Stimulated activated CD4-positive, alpha-beta T cell treated with anti-CD3 and anti-CD28 coated beads, Interleukin-12 subunit alpha, Interleukin-12 subunit beta, amount 100 ng/mL, for 24 hours (primary cell): ENCODE measurements at places on chromosomes 2 and 18.

DNA sequence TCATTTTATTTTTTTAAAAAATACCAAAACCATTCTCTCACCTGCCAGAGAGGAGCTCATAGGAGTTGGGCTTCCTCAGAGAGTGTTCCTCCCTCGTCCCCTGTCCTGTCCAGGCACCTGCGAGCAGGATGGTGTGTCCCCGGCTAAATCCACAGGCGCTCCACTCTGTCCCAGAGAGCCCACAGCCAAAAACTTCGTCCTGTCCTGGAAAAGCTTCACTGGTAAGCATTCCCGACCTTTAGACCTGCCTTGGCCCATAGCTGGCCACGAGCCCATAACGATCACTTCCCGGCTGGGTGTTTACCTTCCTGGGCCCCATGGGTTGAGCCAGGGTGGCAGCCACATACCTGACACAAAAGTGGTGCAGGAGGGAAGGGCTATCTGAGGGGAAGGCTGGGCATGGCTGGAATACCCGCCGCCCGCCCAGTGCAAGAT, at the start of gene NGEF:
NGEF (minus strand) TSS at position 230 of the 435 bp plus-strand sequence. CDS start 38,366 bp downstream, outside the sequence.
- DNase-seq, result no peak

DNA sequence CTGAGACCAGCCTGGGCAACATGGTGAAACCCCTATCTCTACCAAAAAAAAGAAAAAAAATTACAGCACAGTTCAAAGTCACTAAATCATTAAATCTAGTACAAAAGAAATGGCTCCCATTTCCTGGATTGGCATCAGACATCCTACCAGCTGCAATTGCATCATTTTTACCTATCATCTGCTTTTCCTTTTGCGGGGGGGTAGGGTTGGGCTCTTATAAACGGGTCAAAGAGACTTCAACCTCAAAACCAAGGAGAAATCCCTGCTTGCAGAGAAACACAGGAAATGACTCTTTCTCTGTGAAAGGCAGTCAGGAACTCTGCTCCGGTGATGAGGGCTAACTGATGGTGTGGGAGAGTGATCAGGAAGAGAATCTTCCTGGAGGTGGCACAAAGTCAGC, 45.3 kb upstream of the RFX8 start:
- no peak for DNase-seq

DNA sequence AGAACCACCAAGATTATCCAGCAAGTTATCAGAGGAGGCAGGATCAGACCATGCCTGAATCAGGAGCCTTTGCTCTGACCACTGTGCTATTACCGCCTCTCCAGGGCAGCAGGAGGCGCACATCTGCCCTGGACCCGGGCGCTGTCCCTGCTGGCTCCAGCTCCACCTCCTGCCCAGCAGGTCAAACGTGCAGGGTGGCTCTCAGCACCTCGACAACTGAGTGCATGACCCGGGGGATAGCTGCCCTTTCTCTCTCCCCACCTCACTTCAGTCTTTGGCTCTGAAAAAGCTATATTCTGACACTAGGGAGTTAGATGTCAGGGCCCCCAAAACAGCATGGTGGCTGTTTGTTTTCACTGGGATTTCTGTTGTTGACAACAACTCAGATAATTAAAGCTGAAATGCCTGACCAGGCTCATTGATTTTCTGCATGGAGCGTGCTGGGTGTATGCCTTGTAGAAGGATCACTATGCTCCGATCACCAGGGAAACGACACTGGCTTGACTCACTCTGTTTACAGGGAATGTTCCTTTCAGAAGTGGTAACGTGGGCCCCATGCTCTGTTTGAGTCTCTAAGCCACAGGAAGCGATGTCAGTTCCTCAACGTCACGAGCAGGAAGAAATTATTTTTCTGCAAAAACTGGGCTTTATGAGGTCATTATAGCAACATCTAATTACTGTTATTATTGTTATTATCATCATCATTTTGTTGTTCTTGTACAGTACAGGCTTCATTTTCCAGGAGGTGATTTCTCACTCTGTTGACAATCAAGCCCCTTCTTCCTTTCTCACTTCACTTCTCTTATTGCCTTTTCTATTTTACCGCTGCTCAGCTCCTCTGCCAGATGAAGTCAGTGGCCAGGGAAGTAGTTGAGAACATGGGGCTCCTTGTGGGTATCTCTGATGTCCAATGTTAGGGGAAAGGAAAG, 125.6 kb downstream of the PLB1 start:
- peak; percentile 26 for DNase-seq

DNA sequence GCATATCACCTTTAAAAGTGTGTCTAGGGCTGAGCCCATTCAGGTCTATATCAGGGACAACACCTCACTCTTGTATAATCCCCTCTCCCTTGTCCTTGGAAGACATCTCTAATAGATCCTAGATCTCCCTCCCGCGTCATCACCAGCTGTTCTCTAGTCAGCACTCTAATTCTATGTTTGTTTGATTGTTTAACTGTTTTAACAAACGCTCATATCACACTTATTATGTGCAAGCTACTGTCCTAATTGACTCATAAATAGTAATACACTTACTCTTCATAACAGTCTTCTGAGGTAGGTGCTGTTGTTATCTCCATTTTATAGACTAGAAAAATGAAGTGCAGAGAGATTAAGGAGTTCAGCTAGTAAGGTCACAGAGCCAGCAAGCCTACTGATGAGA, 1.6 kb upstream of the ERMN start:
- DNase-seq, result no peak

- no peak for DNase-seq
These were observed 53.9 kb upstream of the CYTIP start for GRCh38 chr2:157497638-157498314.

GRCh38 chr18:59932401-59932800, 32.6 kb downstream of the PMAIP1 start:
- DNase-seq, result no peak

DNA sequence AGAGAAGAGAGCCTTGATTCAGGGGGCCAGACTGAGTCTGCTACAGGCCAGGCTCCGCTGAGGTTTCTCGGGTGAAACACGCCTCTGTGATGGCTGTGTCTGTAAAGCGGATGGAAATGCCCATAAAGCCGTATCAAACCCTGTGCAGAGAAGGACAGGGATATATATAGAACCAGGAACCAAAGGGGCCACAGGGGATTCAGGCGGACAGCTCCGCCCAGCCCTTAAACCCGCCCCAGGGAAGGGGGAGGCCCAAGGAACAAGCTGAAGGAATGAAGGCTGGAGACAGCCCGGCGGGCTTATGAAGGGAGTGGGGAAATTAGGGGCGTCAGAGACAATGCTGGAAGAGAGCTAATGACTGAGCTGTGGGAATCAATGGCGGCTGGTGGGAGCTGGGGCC, 42.1 kb downstream of the NHEJ1 start:
- DNase-seq, result no peak

DNA sequence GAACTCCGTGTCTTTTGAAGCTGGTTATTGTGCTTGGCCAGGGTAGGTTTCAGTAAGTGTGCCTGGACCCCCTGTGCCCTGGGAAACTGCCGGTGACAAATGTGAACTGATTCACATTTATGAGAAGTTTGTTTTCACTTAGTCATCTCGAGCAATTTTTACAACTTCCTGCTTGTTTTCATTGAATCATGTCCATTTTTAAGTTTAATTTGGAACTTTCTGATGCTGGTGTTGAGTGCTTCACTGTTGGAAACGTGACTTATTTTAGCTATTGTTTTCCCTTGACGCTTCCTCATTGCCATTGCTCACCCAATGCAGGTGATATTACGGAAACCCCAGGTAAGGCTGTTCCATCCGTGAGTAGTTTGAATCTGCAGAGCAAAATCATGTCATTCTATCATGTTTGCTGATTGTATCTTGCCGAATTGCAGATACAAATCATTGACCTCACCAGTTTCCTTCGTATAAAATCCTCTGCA, 97.2 kb downstream of the RTN4 start:
- DNase-seq, result no peak

GRCh38 chr2:160928854-160929301, 231.3 kb upstream of the TANK start:
- DNase-seq, result no peak

GRCh38 chr2:78890935-78891334, 134.6 kb upstream of the REG3G start:
- DNase-seq, result no peak

DNA sequence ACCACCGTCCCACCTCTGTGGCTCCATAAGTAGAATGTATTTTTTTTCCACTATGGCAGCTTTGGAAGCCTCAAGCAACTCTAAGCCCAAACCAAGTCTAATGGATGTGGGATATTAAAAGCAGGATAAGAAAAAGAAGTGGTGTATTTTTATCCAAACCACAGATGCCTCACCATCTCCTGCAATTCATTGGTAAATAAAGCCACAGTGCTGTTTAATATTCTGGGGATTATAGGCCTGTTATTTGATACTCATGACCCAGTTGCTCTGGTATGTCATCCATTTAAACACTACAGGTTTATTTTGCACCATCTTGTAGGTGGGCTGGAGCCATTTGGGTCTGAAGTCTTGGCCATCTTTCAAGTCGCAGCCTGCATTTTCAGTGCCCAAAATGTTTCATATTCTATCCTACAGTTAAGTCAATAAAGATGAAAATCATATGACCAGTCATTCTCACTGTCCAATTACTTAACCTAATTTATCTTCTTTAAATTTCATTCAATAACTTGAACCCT, 279.5 kb upstream of the EPHA4 start:
- no peak for DNase-seq

- DNase-seq, result no peak
These were observed 66.6 kb upstream of the GPC1 start for GRCh38 chr2:240368781-240369331.

GRCh38 chr2:74646834-74647482, 1.2 kb downstream of the M1AP start:
- DNase-seq, result no peak

GRCh38 chr18:75158465-75159237, 50.3 kb downstream of the PTGR3 start:
- DNase-seq, result no peak

DNA sequence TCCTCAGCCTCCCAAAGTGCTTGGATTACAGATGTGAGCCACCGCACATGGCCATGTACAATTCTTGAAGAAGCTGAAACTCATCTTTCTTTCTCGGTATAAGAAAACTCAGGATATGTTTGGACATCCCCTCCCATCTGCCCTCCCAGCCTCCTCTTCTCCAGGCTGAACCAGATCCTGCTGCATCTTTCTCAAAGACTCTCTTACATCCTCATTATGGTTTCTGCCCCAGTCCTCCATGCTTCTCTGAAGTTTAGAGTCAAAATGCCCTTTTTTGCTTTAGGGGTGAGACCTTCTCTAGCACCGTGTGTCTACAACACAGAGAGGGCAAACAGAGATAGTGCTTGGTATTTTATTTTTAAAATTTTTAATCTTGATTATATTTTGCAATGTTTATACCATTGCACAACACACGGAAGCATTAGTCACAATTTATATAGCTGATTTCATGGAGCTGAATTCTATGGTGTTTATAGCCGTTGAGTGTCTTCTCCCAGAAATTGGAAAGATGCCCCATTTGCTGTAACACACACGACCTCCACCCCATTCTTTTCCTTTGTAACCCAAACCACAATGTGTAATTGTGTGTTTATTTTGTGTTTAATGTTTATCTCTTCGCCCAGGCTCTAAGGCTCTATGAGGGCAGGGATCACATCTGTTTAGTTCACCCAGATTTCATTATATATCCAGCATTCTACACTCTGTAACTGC, 206.0 kb upstream of the TNP1 start:
- no peak for DNase-seq

- no peak for DNase-seq
These were observed 442.1 kb upstream of the TCF4 start for GRCh38 chr18:56030060-56030459.

- DNase-seq, result no peak
These were observed 84.3 kb upstream of the SESTD1 start for GRCh38 chr2:179348906-179349305.

- no peak for DNase-seq
These were observed 73.8 kb upstream of the HAAO start for GRCh38 chr2:42865884-42866881.

GRCh38 chr2:149747456-149747855, 159.9 kb upstream of the MMADHC start:
- DNase-seq, result no peak

- no peak for DNase-seq
These were observed 49.7 kb downstream of the SPHKAP start for GRCh38 chr2:228131833-228132232.

GRCh38 chr2:85243101-85244072, 84.4 kb downstream of the TGOLN2 start:
- peak; percentile 23 for DNase-seq

DNA sequence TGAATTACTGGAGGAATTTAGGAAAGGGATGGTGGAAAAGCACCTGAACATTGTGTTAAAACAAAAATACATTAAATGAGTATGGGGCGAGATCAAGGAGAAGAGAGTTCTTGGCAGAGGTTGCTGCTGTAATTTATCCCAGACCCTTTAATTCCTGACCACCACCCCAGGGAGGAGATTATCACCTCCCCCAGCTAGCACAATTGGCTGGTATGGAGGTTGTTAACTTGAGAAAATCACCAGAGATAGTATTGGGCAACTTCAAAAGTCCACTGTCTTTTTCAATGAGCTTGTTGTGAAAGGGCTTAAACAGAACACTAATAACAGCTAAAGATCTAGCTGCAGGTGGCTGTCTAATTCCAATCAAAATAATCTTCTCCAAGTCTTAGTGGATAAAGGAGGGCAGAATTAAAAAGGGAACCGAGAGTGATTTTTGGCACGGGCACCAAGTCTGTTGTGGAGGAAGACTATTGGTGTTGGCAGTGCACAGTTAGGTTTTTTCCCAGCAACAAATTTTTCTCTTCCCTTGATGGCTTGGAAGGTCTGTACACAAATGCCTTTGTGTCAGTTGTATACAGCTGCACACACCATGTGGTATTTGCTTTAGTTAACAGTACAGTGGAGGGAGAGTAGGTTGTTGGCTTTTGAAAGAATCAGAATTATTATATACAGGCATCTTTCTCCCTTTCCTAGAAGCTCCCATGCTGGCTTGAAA, 289.5 kb downstream of the SLC4A3 start:
- no peak for DNase-seq

- peak; percentile 52 for DNase-seq
These were observed at the start of gene CABYR for GRCh38 chr18:24138789-24139616. TSS of gene CABYR (plus strand) at chr18:24139062. CDS start at chr18:24143115, 4,053 bp downstream.

DNA sequence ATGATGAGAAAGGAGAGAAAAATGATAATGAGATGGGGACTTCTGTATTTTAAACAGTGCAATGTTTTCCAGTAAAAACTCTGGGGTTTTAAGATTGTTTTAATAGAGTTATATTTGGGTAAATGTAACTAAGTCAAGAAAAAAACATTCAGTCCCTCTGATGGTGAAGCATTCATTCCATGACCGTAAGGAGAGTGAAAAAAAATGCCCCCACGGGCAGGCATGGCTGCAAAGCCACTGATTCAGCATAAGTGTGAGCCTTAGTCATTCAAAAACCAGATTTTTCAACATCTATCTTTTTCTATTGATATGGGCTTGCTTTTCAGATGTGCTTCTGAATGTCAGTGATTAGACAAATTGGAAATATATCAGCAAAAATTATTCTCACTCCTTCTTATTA, 957.8 kb downstream of the SLC4A3 start:
- no peak for DNase-seq

GRCh38 chr18:60596928-60597327, 224.4 kb upstream of the MC4R start:
- no peak for DNase-seq
